ENCODE measurements at places on chromosomes 4 and X. TPM values are rescaled to one million over a fixed set of nuclear protein-coding genes. Genes with fewer than 3 reads are reported as not detected.
A peak's percentile ranks its signal among the peaks of the same experiment; 100 is the strongest.

CCDC120 gene
- total RNA-seq, result 4.0 TPM

NLRP2B gene
- not detected for total RNA-seq

DNA sequence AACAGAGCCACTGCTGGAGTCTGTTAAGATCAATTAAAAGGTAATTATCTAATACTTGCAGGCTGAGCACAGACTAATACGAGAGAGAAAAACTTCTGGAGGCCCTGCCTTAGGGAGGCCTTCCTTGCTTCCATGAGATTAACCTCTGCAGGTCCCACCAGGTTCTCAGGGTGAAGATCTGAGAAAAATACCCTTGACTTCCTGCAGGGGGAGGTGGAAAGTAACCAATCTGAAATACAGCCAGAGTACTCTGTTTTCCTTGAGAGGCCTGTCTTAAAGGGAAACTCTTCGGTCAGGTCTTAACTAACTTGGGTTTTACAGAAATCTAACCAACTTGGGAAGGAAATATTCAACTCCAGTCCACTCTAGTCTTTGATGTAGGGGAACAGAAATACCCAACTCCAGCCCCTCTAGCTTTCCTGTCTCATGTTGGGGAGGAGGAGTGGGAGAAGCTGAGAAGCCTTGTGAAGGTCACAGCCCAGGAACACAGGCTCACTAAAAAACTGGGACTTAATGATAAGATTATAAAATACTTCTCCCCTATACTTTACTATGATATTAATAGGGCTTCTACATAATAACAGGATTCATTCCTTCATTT is 77.1 kb downstream of the TBCK start:
- DNase-seq, result no peak

GRCh38 chrX:97984641-97985040 is 1100.9 kb downstream of the RPA4 start:
- DNase-seq, result no peak

GRCh38 chr4:79395841-79396240 is 12.2 kb downstream of the GK2 start:
- no peak for DNase-seq

DNA sequence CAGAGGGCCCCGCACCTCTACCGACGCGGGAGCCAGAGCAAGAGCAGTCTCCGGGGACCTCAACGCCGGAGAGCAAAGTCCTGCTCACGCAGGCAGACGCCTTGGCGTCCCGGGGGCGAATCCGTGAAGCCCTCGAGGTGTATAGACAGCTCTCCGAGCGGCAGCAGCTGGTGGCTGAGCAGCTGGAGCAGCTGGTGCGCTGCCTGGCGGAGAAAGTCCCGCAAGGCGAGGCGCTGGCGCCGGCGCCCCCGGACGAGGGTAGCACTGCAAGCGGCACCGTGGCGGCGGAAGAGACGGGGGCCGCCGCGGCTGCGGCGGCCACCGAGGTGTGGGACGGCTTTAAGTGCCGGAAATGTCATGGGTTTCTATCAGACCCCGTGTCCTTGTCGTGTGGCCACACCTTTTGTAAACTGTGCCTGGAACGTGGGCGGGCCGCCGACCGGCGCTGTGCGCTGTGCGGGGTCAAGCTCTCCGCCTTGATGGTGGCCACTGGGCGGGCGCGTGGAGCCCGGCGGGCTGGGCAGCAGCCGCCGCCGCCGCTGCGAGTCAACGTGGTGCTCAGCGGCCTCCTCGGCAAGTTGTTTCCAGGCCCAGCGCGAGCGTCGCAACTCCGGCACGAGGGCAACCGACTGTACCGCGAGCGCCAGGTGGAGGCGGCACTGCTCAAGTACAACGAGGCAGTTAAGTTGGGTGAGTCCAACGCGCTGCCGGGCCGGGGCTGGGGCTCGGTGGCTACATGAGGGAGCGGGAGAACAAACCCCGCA is 672 bp downstream of the LONRF3 start:
- DNase-seq, result no peak

DNA sequence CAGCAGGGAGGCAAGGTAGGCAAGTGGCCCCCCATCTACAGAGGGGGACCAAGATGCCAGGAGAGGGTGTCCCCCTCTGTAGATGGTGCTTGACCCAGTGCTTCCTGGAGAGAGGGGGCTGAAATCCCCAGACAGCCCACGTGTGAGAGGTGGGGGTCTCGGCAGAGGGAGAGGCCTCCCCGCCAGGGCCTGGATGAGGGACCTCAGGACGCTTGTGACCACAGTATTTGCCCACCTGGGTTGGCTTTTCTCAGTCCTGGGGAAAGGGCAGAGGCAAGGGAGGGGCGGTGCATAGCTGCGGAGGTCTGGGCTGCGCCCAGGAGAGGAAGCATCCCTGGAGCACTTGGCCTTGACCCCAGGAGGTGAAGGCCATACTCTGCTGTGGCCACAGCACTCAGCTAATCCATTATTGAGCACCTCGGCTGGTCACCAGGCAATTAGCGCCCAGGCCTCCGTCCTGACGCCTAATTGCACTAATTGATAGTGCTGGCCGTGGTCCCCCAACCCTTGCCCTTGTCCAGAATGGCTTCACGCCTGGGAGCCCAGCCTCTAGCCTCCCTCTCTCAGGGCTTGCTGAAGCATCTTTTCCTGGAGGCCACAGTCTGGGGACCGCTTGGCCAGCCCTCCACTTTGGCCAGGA is 30.7 kb downstream of the HMX1 start:
- DNase-seq, result peak; percentile 53

MAGEA10 gene
- not detected for total RNA-seq

DNA sequence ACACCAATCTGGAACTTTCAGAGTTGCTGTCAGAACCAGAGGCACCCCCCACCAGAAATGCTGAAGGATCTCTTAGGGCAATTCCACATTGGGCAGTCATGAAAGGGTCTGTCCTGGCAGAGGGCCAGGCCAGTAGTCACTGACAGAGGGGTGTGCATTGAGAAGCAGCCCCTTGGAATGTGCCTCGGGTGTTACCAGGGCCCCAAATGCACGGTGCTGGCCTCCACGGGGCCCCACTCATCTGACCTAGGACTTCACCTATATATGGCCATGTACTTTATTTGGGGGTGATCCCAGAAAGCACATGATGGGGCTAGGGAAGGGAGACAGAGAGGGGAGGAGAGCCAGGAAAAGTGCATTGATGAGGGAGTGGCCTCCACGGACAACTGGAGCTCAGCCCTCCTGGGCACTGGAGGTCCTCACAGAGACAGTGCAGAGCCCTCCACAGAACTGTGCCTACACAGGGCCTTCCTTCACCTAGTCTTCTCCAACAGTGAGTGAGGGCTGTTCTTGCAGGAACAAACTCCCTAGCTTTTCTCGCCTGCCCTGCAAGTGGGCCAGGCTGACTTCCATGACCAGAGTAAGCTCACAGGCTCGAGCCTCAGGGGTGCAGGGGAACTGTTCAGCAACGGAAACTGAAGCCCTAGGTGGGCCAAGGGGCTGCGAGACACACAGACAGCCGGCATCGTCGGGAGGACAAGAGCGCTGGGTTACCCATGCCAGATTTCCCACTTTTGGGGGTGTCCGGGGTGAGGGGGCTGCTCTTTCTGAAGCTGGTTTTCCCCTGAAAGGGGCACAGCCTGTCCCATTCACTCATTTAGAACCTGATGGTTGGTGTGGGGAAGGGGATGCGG is 136.2 kb downstream of the HMX1 start:
- no peak for DNase-seq

DSPP gene
- total RNA-seq, result not detected

FDCSP gene
- not detected for total RNA-seq

C4orf36 gene
- total RNA-seq, result 1.2 TPM

AKAP4 gene
- total RNA-seq, result not detected

DNA sequence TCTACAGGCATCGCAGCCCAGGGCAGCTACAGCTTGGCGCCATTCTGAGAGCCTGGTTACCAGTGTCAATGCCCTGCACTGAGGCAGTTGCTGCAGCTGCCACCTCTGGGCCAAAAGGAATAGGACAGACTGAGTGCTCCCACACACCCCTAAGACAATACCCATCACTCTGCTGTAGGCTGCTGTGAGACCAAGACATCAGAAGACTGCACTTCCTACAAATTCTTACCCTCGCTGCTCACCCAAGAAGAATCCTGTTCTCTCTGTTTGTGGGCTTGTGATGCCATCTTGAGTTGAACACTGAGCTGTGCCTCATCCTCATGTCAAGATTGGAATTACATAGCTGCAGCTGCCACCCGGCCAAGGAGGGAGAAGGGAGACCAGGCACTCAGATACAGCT is 1847.0 kb upstream of the PCDH10 start:
- DNase-seq, result no peak

DNA sequence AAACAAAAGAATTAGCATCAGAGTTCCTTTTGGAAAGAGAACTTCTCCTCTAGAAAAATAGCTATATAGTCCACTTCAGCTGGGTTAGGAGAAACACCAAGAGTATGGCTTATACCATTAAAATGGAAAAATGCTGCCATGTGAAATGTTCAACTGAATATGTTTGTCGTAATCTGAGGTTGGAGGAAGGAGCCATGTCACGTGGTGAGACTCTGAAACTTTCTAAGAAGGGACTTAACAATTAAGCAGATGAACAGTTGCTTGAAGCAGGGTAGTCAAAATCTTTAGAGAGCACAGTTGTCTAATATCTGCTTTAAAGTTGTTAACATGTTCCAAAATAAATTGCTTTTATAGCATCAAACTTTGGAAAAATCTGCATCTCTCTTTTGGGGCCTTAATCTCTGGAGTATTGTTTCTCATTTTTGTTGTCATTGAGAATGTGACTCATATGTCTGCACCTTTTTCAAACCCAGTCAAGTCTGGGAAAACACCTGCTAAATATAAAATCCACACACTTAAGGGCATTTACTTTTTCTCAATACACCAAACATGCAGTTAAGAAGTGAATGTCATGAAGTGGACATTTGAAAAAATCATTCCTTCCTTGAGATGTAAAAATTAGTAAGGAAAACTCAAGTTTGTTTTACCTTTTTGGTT is 168.8 kb upstream of the PDE5A start:
- no peak for DNase-seq

DNA sequence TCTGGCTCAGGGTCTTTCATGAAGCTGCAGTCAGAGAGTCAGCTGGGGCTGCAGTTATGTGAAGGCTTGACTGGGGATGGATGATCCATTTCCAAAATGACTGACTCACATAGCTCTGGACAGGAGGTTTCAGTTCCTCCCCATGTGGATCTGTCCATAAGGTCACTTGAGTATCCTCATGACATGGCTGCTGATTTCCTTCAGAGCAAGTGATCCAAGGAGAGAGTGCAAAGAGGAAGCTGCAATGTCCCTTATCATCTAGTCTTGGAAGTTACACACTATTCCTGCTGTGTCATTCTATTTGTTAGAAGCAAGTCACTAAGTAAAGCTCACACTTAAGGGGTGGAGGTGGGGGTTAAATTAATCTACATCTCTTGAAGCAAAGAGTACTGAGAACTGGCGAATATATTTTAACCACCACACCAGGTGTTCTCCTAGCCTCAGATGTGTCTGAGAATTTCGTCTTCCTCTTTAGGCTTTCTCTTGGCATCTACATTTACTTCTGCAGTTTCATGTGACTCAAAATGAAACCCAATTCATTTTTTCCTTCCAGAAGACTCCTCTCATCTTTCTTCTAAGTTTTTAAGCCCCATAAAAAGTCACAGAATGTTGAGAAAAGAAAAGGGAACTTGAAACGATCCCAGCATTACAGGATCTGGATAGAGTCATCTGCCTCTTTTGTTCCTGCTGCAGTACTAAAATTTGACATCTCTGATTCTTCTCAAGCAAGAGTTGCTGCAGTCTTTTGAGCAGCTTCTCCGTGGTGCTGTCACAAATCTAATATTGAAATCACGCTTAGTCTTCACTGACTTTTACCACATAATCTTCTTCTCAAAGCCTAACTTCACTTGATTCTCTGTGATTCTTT is 3.8 kb upstream of the GRPR start:
- DNase-seq, result no peak

SPANXB1 gene
- not detected for total RNA-seq

DNA sequence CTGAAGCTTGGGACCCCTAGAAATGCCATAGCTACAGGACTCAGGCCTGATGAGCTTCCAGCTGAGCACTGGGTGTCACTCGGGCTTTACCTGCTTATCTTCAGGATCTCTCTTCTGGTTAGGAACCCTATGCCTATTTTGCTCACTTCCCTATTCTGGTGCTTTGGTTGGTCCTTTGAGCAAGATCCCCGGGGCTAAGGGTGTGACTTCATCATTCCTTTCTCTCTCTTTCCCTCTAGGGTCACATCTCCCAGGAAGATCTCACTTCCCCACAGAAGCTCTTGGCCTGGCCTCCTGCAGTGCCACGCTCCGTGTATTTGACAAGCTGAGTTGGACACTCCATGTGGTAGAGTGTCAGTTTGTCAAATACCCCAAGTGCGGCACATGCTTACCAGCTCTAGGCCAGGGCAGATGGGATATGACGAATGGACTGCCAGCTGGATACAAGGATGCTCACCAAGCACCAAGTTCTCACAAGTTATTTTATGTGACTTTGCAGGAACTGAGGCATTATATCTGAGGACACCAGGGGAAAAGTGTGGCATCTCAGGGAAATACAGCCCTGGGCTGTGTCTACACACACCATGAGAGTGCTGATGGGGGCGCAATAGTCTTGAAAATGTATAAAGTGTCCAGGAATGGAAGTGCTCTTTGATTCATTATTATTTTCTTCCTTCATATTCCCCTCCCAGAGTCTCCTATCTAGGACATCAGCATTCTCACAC is 21.1 kb downstream of the VSIG4 start:
- DNase-seq, result no peak

GRCh38 chrX:150602296-150602695 is 33.9 kb downstream of the MTM1 start:
- no peak for DNase-seq

Data from mesenteric fat pad (tissue), 1 donor.